Activated CD4-positive, alpha-beta memory T cell treated with anti-CD3 and anti-CD28 coated beads, Interleukin-2, amount 10 ng/mL, durations not matched to agents 7 days and 5 days (primary cell): ENCODE measurements at places on chromosomes 1 and 21. TPM values are rescaled to one million over a fixed set of nuclear protein-coding genes. Genes with fewer than 3 reads are reported as not detected.

Gene KRTAP22-2
- total RNA-seq: not detected

- DNase-seq: no peak
- no peaks in the 10 kb centered on the region for H3K4me1 ChIP-seq
- H3K27me3 ChIP-seq: peaks cover 14% of the 10 kb centered on the region
Measured at GRCh38 chr1:84291882-84292655, 9.4 kb upstream of the SAMD13 start.

GRCh38 chr1:39892601-39893595 is 8.8 kb downstream of the MYCL start:
- H3K27me3 ChIP-seq: peaks cover 51% of the 10 kb centered on the region
- no peak for DNase-seq
- no peak overlapping the region for H3K27ac ChIP-seq
- H3K4me3 ChIP-seq: no peak overlapping the region
- no peaks in the 10 kb centered on the region for H3K4me1 ChIP-seq
- H3K36me3 ChIP-seq: no peaks in the 10 kb centered on the region

DNA sequence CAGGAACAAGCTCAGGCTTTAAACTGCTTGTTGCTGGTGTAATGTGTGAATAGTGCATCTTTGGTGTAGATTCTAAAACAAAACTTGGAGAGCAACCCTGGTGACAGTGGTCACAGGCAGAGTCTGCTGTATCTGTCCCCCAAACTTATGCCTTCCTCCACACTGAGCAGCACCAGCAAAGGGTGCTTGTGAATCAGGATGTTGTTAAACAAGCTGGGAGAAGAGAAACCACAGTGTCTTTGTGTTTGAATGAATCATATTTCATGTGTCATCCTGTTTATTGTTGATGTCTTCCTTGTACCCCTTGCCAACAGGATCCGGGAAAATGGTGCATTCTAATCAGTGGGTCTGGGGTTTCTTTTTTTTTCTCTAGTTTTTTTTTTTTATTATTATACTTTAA is 91.9 kb upstream of the COG2 start:
- H3K36me3 ChIP-seq: no peaks in the 10 kb centered on the region
- no peak overlapping the region for H3K27ac ChIP-seq

GRCh38 chr1:233790662-233791371 is 113.7 kb upstream of the SLC35F3 start:
- H3K4me1 ChIP-seq: no peaks in the 10 kb centered on the region
- peaks cover 12% of the 10 kb centered on the region for H3K27me3 ChIP-seq
- peak; percentile 28 for DNase-seq

DNA sequence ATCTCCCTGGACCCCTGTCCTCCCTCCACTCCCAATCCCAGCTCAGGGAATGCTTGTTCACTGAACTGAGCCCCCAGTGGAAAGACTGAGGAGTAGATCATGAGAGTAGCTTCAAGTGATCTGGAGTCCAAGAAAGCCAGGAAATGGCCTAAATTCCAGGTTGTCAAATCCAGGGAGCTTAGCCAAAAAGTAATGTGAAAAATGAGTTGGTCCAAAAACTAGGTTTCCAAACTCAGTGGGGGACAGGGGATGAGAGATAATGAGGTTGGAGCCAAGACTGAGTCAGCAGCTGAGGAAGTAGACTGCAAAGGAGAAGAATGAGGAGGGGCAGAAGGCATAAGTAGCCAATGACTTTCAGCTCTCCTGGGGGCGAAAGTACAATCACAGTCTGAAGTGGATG is 284.1 kb upstream of the BEND5 start:
- no peak for DNase-seq
- no peaks in the 10 kb centered on the region for H3K36me3 ChIP-seq
- no peaks in the 10 kb centered on the region for H3K27me3 ChIP-seq
- H3K4me3 ChIP-seq: no peak overlapping the region

DNA sequence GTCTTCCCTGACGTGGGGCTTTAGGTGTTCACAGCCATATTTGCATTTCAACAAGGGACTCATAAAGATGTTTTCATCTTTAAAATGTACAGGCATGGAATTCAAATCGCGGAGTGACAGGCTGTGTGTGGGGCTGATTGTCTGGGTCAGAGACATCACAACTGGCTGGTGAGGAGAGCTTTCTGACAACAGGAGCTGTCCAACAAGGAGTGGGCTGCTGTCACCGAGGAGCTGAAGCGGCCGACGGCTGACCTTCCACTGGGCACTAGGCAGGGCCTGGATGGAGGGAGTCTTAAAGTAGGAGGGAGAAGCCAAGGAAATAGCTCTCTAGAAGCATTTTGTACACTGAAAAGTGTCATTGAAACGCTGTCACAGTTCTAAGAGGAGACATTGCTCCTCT is 30.5 kb upstream of the SCMH1 start:
- no peak overlapping the region for H3K4me3 ChIP-seq
- peaks cover 24% of the 10 kb centered on the region for H3K27me3 ChIP-seq
- no peaks in the 10 kb centered on the region for H3K4me1 ChIP-seq
- no peak for DNase-seq
